ENCODE measurements at places on chromosomes 1 and 21.

DNA sequence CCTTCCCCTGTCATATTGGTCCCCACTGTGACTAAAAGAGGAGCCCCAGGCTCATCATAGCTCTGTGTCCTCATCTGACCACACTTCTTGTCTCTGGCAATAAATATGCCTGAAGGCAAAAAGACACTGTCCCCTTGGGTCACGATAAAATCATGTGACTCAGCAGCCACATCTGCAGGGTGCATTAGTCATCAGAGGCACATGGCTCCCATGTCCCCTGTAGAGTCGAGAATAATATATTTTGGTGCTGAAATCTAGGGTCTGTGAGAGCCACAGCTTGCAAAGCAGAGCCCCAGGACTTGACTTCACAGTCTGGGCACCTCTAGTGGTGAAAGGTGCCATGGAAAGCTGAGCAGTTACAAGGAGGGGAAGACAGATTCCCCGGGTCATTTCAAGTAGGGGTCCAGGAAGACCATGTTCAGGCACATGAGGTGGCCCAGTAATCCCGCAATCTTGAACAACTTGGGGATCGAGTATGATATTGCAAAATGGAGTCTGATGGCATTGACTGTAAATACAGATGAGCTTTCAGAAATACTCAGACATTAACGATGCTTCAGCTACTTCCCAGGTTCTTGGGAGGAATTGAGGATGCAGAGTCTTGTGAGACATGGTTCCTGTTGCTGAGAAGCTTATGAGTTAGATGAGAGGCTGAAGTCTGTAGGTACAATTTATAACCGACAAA is 68.6 kb downstream of the SLC35F3 start:
- DNase-seq: no peak

DNA sequence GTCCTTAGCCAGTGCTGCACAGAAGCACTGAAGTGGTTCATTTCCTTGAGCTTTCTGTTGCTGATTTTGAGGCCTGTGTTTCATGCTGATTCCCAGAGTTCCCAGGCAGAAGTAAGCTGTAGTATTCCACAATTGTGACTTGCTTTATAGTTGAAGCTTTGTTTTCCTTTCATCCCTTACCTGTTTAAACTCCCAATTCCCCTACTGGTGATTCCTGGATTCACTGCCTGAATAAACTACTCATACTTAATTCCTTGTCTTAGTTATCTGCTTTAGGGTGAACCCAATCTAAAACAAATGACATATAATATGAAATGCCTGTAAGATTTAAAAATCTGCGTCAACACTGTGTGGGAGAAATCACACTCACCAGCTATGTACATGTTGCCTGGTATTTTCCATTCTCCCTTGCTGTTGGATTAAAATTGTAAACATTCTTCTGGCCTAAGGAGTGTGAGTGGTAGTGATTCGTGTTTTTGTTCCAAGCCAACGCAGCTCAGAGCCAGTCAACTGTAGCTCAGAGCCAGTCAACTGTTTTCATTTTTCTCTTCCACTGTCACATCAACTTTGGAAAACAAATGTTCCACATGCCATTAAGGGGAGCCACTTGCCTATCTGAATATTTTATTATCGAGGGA is 879.4 kb downstream of the MRPL39 start:
- no peak for DNase-seq

DNA sequence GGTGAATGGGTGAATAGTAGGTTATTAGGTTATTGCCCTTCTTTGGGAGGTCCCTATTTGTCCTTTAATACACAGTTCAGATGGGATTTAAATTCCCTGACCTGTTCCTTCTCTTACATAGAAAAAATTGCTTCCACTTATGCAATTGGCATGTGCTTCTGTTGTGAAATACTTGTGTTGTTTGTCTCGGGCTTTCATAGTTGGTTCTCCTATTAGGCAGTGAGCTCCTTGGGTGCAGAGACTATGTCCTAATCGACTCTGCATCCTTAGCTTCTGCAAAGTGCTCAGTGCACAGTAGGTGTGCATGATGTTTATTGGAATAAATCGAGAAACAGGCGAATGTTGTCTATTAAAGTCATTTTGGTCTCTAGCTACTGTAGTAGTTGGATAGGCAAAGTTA is 1.3 kb upstream of the PDE4B start:
- DNase-seq: no peak

DNA sequence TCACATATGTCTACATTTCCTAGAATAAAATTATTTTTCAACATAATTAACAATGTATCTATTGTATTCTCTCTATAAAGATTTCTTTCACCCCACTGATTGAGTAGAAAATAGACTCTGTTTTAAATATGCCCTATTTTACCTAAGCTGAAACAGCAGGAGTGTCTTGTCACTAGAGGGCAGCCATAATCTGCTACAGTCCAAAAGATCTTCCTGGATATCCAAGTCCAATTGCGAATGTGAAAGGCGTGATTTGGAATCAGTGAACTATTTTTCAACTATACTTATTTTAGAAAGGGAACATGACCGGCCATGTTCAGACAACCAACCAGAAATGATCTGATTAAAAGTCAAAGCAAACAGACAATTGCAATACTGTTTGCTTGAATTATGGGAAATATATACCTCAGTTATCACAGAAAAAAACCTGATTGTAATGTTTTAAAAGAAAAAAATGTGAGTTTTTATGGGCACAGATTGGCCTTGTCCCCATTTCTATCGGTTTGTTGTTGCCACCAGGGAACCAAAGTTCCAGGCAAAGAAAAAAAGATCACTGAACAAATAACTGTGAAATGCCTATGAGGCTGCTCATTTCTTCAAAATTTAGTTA is 1211.0 kb upstream of the ADGRL4 start:
- DNase-seq: no peak

- DNase-seq: no peak
Observed at GRCh38 chr1:166151804-166152203, 15.0 kb downstream of the FAM78B start.

DNA sequence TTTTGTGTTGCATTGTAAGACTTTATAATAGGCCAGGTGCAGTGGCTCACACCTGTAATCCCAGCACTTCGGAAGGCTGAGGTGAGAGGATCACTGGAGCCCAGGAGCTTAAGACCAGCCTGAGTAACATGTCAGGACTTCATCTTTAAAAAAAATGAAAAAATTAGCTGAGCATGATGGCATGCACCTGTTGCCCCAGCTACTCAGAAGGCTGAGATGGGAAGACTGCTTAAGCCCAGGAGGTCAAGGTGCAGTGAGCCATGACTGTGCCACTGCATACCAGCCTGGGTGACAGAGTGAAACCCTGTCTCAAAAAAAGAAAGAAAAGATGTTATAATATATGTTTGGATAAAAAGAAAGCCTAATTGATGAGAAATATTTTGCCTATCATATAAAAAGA is 34.9 kb downstream of the HMCN1 start:
- DNase-seq: no peak

GRCh38 chr1:171251042-171251951 is 3.0 kb downstream of the FMO1 start:
- peak; percentile 2 for DNase-seq

- no peak for DNase-seq
Observed at GRCh38 chr1:227306689-227307088, 11.6 kb downstream of the CDC42BPA start.

GRCh38 chr1:232902774-232903350 is 47.5 kb upstream of the NTPCR start:
- DNase-seq: no peak

DNA sequence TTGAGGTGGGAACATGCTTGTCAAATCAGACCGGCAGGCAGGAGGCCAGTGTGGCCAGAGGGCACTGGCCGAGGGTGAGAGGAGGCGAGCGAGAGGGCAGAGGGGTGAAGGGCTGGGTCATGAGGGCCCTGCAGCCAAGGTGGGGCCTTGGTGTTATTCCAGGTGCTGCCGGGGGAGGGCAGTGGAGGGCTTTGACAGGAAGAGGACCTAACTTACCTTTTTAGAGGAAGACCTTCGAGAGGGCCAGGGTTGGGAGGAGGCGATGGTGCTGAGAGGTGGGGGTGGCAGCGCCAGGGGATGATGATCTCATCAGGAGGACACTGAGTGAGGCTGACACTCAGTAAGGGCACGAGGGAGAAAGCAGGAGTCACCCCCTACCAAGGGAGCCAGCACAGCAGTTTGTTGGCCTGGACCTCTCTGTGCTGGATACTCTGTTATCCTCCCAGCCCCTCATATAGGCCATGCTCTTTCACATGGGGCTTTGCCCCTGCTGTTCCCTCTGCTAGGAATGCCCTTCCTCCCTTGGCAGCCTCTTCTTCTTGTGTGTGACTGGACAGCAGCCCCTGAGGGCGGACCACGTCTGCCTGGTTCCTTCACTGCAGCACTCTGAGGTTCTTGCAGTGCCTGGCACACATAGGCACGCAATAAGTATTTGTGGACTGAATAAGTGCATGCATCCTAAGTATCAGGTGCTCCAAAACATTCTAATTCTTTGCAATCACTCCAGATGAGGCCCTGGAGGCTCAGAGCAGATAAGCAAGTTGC is 7.5 kb upstream of the TTC22 start:
- no peak for DNase-seq

- DNase-seq: no peak
Observed at GRCh38 chr1:225451840-225452515, 24.1 kb upstream of the LBR start.

DNA sequence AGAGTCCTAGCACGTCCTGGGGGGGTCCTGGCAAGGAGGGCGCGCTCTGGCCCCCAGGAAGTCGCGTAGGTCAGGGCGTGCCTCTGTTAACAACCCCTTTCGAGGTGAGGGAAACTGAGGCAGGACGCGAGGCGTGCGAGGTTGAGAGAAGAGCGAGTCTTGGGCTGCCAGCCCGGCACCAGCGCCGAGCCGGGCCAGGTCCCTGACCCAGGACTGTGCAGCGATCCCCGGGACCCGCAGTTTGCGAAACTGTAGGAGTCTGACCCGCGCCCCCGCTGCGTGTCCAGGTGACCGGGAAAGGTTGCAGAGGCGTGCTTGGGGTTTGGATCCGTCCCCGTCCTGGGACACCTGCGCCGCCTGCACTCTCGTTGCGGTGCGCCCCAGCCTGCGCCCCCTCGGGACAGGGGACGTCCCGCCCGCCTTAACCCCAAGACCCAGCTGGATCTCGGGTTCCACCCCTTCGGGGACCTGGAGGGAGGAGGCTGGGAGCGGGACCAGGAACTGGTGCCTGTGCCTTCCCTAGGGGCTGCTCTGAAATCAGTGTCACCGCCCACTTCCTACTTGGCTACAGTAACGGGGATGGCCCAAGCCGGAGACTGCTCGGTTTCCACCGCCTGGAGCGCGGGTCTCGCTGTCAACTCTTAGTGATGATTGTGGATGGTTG is 493 bp downstream of the DISC1 start:
- DNase-seq: peak; percentile 24

DNA sequence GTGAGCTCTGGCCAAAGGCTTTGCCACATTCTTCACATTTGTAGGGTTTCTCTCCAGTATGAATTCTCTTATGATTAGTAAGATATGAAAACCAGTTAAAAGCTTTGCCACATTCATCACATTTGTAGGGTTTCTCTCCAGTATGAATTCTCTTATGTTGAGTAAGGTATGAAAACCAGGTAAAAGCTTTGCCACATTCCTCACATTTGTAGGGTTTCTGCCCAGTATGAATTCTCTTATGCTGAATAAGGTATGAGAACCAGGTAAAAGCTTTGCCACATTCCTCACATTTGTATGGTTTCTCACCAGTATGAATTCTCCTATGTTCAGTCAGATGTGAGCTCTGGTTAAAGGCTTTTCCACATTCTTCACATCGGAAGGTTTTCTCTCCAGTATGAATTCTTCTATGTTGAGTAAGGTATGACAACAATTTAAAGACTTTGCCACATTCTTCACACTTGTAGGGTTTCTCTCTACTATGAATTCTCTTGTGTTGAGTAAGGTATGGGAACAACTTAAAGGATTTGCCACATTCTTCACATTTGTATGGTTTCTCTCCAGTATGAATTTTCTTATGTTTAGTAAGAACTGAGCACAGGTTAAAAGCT is 20.7 kb downstream of the ZNF695 start:
- DNase-seq: no peak

GRCh38 chr1:170959385-170959784 is 24.1 kb downstream of the MROH9 start:
- DNase-seq: no peak

DNA sequence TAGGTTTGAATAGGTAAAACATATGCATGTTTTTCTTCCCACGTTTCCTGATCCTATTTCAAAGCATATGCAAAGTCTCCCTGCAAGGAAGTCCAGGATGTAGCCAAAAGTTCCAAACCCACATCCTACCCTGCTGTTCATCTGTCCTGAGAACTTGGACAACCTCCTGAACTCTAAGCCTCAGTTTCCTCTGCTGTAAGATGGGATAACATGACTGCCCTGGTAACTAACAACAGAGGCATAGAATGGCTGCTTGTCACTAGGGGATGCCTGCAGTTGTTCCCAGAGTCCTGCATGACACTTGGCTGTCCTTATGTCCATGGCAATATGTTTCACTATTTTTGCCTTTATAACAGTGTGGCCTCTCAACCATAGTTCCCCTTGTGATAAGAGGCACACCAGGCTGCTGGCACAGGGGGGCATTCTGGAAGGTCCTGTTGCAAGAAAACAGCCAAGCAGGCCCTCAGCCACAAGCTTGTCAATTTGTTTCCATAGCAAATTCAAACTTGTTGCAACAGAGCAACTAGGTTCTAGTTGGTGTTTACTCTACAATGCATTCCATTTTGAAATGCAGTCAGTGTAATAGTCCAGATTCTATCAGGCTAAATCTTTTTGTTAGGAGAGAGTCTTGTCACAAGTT is 1.5 kb upstream of the HDGF start:
- no peak for DNase-seq

DNA sequence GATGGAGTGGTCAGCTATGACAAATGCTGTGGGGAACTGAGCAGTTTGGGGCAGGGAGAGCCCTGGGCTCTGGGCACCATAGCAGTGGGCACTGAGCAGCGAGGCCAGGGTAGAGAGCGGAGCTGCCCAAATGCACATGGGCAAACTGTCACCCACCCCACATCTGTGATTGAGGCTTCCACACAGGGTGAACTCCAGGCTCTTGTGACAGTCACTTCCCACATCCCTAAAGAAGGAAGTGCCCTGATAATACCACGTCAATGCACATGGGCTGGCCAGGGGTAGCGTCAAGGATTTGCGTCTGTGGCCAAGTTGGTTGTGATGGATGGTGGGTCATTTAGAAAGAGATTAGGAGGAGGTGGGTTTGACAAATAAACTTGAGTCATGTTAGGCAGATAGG is 2.6 kb upstream of the GUCA2B start:
- no peak for DNase-seq
